ENCODE measurements at places on chromosomes 11 and 22. TPM values are rescaled to one million over a fixed set of nuclear protein-coding genes. Genes with fewer than 3 reads are reported as not detected.
A peak's percentile ranks its signal among the peaks of the same experiment; 100 is the strongest.

The ANO9 gene
- not detected for total RNA-seq

The ROBO4 gene
- 14.9 TPM for total RNA-seq

The ST3GAL4 gene
- 6.4 TPM for total RNA-seq

The APOL3 gene
- 24.1 TPM for total RNA-seq

The MS4A12 gene
- total RNA-seq = not detected

The APOBEC3F gene
- 1.4 TPM for total RNA-seq

The DMC1 gene
- 0.53 TPM for total RNA-seq

The ZNF214 gene
- 0.39 TPM for total RNA-seq

The SERPING1 gene
- total RNA-seq = 65.1 TPM

GRCh38 chr11:45385844-45386243, 99.7 kb upstream of the SYT13 start:
- no peak for DNase-seq

DNA sequence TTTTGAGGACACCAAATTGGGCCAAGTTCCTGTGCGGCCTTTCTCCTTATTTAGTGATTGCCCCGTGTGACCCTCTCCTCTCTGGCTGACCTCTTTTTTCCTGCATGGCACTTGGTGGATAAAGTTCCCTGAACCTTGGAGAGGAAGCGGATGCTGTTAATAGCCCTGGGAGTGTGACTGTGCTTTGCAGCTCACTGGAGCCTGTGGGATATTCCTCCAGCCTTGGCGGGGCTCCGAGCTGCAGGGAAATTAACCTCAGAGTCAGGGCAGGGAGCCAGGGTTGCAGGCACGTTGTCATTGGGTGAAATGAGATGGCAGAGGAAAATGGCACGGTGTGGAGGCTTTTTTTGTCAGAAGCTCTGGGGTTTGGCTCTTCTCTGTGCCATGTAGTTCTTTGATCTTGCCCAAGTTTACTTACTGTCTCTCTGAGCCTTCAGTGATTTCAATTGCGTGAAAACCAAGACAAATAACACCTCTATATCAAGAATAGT, 965 bp downstream of the OR9Q1 start:
- peak; percentile 82 for DNase-seq

DNA sequence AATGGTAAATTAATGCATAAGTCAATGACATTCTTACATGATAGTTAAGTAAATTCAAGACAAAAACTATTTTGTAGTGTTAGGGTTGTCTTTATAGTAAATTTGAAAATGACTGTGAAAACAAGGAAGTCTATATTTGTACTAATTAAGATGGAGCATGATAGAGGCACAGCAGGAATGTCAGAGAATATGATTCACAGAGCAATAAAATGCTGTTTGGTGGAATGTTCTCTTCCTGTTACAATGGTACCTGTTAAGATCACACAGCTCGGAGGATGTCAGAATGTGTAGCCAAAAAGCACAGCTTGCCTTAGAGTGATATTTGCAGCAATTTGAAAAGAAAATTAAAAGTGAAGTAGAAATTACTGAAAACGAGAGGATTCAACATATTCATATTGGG, 2339.7 kb upstream of the RAG2 start:
- DNase-seq = no peak

DNA sequence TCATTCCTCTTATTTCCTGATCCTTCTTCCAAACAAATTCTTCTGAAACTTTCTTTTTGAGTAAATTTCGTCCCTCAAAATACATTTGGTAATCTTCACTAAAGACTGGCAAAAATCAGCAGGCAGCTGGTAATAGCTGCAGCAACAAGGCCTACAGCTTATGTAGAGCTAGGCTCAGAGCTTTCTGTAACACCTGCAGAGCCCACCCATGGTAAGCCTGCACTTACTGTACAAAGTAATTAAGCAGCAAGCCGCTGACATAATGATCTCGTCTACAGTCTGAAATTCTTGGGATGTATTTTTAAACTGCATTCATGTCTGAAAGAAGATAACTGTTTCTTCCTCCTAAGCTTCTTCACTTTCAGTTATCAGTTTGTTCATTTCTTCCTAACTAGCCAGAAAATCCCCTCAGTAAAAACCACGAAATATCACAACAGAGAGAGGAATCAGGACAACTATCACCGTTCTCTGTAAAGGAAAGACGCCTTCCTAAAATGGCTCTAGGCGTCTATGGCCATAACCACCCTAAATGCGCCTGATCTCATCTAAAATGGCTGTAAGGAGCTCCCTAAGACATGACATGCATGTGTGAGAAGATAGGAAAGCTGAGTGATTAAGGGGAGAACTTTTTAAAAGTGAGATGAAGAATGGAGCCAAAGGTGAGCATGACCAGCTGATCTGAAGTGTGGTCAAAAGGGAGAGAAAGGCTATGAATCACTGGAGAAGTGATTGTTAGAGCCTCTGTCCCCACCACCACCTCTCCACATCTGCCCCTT, 56.2 kb downstream of the DENND5A start:
- no peak for DNase-seq

DNA sequence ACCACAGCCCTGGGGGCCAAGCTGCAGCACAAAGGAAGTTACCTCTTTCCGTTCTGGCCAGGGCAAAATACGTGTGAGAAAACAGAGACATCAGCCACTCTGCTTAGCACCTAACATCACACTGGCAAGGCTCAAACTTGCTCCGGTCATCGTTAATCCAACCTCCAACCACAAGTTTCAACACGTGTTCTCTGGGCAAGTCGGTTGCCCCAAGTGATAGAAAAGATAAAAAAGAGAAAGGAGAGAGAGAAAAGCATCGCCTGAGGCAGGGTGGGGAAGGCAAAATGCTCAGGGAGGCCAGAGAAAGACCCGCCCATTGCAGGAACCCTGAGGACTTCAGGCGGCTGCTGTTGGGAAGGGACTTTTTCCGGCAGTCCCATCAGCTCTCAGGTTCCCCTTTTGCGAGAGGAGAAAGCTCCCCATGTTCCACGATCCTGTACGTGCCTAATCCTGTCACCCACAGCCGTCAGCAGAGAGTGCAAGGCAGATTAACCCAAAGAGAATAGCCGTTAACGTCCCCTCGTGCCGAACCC, 18.5 kb upstream of the B4GALNT4 start:
- DNase-seq = no peak

DNA sequence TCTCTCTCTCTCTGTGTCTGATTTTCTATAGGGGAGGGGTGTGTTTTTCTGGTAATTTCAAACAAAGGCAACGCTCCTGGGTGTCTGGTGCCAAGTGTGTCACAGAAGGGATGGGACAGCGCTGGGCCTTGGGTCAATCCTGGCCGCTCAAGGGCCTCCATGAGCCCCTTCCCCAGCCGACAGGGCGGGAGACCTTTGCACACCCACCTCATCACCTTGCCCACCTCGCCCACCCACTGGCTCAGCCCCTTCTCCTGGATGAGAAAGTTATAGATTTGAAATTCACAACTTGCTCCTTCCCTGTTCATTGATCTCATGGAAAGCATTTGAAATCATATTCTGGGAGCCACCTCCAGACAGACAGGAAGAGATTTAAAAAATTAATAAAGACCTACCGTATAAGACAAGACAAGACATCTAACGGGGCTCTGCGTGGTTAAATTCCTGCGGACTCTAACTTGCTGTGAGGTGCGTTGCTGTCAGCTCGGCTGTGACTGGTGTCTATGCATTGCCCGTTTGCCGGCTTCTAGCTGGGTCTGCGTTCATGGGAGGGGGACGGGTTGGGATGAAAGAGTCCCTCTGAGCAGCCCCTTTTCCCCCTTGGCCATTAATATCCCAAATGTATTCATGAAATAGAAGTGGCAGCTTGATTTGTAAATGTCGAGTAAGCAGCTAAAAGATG, 27.0 kb downstream of the MPPED1 start:
- DNase-seq = no peak

GRCh38 chr11:128691802-128692752, 1.8 kb upstream of the FLI1 start:
- DNase-seq = peak; percentile 50

DNA sequence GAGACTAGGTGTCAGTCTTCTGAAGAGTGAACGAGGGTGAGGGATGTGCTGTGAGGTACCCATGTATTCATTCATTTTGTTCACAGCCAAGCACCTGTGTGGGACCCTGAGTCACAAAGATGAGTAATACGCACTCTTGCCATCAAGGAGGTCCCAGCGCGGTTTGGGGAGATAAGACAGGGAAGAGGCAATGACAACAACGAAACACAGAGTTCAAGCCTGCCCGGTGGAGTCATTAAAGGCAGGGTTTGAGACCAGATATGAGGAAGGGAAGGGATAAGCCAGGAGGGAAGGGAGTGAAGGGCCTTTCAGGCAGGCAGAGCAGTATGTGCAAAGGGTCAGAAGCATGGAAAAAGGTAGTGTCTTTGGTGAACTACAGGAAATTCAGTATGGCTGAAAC, 4.6 kb downstream of the DCHS1 start:
- DNase-seq = no peak

GRCh38 chr22:44728761-44729324, 23.5 kb upstream of the ARHGAP8 start:
- peak; percentile 51 for DNase-seq
